ENCODE measurements at places on chromosomes 16 and 17.

- no peak for DNase-seq
Measured at GRCh38 chr17:65047941-65048340, 8.6 kb downstream of the GNA13 start.

GRCh38 chr17:73546114-73546513 is 98.1 kb downstream of the SDK2 start:
- DNase-seq: no peak

GRCh38 chr16:62596125-62596524 is 559.9 kb upstream of the CDH8 start:
- DNase-seq: no peak

GRCh38 chr16:14449790-14450480 is 180.1 kb downstream of the PARN start:
- no peak for DNase-seq

DNA sequence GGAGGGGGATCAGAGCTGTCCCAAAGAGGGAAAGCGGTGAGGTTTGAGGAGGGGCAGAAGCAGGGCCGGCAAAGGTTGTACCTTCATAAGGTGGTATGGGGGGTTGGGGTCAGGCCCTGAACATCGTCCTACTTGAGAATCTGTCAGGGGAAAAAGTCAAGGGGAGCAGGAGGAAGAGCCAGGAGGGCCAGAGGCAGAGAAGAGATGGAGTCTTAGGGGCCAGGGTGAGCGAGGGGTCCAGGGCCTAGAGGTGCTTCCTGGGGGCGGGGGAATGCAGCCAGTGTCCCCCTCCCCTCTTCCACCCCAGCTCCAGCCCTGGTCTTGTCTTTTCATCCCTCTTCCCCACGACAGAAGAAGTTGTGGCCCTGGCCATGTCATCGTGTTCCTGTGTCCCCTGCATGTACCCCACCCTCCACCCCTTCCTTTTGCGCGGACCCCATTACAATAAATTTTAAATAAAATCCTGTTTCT is 1.3 kb upstream of the PRRT2 start:
- no peak for DNase-seq
